ENCODE measurements at places on chromosomes 13 and 19.

DNA sequence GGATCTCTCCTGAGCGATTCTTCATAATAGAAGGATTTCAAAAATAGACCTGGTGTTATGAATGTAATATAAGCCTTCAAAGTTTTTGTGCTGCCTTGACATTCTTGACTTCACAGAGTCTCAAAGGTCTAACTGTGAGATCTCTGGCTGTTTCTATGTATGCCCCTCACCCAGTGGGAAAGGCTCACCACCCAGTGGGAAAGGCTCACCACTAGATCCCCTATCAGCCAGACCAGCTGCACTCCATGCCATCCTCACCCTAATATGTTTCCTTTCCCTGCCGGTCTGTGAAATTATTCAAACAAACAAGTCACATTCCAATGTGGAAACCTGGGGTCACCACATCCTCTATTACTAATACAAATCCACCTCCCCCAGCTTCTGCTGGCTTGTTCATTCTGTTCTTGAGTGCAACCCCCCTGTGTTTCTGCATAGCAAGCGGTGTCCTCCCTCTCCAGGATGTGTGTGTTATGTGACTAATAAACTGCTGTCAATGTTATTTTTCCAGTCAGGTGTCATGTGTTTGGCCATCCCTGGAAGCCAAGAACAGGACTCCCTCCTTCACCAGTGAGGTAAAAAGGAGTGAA lies 13.8 kb upstream of the SLITRK1 start:
- DNase-seq = no peak

DNA sequence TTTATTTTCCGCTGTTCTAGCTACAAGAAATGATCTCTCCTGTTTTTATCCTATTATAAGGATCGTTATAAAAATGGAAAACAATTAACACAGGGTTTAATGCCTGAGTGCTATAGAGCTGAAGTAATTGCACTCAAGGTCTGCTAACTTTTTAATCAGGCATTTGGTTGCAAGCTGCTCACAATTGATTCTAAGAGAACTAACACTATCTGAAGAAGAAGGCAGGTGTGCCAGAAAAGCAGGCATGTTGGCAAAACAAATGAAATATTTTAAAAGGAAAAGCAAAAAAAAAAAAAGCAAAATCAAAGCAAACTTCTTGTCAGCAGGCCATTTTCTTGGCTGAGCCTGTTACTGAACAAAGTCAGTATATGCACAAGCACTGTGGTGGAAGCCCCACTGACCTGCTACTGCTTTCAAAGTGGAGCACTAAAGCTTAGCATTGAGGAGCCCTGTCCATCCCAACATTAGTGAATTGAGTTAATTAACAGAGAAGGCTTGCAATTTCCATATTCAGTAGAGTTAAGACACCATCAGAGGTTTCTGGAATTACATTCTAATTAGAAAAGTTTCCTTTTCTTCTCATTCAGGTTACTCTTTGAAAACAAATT lies 574.2 kb downstream of the PCDH9 start:
- DNase-seq = no peak

GRCh38 chr19:32750441-32751055 lies 31.0 kb downstream of the TDRD12 start:
- no peak for DNase-seq

- DNase-seq = no peak
These were observed 702 bp upstream of the EPSTI1 start for GRCh38 chr13:42992764-42993122.

DNA sequence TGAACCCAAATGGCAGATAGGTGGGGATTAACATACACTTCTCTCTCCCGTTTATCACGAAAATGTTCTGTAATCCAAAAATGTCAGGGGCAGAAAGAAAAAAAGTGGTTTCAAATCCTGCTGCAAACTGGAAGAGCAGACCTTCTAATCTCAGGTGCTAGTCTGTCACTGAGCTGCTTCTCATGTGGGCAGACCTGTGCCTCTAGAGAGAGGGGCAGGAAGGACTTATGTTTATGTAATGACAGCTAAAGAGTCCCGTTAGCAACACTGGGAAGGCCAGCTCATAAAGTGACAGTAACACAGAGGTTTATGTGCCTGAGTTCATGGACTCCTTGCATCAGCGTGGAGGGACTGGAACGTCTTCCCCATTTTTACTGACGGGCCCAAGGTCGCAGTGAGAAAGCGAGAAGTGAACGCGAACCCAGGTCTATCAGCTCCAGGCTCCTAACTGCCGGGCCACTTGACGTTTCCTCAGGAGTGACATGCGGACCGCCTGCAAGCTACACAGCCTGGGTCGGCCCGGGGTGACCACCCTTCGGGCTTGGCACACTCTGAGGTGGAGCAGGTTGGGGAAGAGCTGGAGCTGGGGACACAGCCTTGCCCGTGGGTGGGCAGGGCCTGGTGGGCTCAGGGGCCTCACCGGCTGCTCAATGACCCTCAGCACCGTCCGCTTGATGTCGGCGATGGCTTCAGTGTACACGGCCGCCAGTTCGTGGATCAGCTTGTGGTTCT lies 9.6 kb upstream of the RSPH6A start:
- no peak for DNase-seq

- DNase-seq = no peak
These were observed 11.6 kb downstream of the CBY2 start for GRCh38 chr13:45713721-45714120.

DNA sequence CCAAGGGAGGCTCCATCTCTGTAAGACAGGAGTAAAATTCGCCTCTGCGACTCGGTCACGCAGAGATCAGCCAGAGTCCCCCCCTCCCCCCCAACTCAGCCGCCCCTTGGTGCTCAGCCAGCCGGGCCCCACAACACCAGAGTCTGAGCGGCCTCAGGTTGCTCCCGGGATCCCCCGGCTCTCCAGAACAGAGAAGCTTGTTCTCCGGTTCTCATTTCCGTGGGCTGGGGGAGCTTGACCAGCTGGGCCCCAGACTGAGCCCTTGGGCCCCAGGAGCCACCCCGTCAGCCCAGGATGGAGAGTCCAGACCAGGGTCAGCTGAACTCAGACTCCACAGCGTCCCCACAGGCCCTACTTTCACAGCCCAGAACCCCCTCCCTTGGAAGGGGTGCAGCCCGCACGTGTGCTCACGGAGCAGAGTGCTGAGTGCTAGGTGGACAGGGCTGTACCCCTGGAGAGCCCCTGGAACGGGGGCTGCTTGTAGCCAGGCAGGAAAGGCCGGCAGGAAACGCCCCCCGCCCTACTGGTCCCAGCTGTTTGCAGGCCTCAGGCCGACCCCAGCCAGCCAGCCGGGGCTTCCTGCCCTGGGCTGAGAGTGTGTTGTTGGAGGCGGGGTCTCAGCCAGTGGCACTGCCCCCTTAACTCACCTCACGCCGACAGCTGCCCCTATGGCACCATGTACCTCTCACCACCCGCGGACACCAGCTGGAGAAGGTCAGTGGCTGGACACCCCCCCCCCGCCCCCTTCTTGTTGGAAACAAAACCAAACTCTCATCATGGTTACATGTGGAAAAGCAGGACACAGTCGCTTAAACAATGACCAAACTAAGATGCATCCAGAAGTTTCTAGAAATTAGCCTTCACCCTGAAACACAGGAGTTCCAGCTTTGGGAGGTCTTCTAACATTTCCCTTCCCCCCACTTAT lies 44.4 kb downstream of the COMP start:
- DNase-seq = no peak

Data from activated CD4-positive, alpha-beta T cell treated with anti-CD3 and anti-CD28 coated beads, Interleukin-2, Interleukin-6, amounts not matched to agents 100 ng/mL and 50 ng/mL, durations not matched to agents 16 hours and 8 hours (primary cell).